ENCODE measurements at places on chromosomes 3 and 15.

DNA sequence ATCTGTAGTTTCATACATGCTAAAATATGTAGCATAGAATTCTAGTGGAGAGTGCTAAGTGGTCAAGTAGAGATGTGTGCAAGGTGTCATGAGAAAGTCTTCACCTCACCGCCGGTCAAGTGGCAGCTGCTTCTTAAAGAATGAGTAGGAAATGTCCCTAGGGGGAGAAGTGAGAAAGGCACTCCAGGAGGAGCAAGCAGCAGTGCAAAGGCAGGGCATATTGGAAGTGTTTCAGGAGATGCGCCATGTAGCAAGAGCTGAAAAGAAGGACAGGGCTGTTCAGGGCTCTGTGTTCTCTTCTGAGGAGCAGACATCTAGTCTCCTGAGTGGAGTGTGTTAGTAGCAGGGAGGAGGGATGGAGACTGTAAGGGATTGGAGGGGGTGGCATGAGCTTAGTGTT, 312.4 kb upstream of the SEMA6D start:
- DNase-seq, result no peak

DNA sequence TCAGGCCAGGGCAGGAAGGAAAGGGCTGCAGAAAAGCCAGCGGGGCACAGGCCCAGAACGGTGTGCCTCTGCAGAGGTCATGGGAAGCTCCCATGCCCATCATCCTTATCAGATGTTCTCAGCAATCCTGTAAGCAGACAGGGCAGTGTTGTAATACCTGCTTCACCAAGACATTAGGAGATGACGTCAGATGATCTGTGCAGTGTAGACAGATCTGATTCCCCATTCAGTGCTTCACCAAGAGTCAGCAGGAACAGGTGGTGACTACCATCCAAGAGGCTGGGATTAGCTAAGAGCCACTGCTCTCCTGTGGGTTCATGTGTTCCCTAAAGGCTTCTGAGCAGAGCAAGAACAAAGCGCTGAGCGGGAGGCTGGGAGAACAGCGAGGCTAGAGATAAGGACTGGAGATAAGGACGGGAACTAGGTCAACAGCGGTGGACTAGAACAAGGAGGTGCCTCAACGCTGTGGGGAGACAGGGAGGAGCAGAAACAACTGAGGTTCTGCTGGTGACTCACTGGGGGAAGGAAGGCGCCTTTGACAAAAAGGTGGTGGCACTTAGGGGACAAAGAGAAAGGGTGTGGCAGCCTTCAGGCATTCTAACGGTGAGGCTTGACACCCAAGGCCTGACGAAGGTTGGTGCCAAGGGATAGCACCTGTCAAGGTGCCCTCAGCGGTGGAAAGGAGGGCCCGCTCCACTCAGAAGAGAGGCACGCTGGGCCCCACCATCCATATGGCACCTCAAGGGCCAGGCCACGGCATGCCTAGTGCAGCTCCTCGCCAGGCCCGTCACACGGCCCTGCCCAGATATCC, 28.4 kb downstream of the CCDC12 start:
- DNase-seq, result no peak

DNA sequence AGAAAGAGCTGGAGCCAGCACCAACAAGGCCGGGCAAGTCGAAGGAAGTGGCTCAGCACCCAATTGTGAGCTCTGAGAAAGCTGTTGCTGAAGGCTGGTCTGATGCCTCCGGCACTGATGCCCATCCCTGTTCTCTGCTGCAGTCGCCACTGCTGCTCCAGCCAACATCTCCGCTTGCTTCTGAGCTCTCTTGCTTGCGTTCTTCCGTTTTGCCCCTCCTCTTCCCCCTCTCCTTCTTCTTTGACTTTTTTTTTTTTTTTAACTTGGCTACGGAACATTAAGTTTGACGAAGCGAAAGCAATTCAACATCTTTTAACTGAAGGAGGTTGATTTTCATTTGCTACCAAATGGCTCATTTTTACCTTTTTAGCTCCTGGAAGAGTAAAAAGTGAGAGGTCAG, 442.9 kb downstream of the MCTP2 start:
- DNase-seq, result no peak

- DNase-seq, result no peak
Measured at GRCh38 chr3:12856626-12857025, 15.3 kb upstream of the RPL32 start.

GRCh38 chr15:79115986-79116665, 25.5 kb upstream of the RASGRF1 start:
- no peak for DNase-seq

Data from NCI-H1092 (cell line).